Stimulated activated CD4-positive, alpha-beta T cell treated with anti-CD3 and anti-CD28 coated beads, Interleukin-4, amount 100 ng/mL, for 24 hours (primary cell): ENCODE measurements at places on chromosomes 7 and 10.
A peak's percentile ranks its signal among the peaks of the same experiment; 100 is the strongest.

- no peak for DNase-seq
These were observed 85.2 kb upstream of the PDSS1 start for GRCh38 chr10:26612151-26612915.

DNA sequence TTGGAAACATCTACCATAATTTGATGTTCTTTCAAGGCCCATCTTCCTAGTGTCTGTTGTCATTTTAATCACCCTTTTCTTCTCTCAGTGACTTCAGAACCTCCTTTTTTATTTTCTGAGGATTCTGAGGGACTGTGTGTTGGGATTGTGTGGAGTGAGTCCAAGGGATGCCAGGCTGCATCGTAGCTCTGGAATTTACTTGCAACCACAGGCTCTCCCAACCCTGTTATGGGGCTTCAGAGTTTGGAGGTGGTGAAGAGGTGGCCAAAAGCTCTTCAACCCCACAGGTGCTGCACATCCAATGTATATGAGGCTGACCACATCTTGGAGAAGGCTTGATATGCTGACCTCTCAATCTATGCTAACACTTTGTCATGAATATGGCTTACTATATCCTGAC, 79.5 kb upstream of the GPR141 start:
- DNase-seq = no peak

GRCh38 chr7:52616552-52616951, 418.9 kb upstream of the POM121L12 start:
- DNase-seq = no peak

- DNase-seq = no peak
These were observed 75.4 kb downstream of the JAZF1 start for GRCh38 chr7:28105234-28105633.

DNA sequence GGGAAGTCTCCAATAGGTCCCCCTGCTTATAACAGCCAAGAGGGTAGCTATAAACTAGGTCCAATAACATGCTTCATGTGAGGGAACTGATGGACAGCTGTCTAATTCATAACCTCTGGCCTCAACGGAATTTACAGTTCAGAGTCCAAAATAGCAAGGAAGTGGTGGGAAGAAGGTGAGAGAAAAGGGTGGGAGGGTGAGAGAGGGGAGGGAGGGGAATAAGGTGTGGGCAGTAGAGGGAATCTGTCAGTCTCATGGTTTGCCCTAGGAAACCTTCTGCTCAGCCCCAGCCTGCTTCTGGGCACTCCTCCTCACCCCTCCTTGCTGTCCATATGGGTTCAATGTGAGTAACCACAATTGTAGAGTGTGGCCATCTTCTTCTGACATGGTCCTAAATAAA, 133.4 kb upstream of the ADO start:
- no peak for DNase-seq

- no peak for DNase-seq
These were observed 39.5 kb downstream of the NT5C2 start for GRCh38 chr10:103153302-103154197.

DNA sequence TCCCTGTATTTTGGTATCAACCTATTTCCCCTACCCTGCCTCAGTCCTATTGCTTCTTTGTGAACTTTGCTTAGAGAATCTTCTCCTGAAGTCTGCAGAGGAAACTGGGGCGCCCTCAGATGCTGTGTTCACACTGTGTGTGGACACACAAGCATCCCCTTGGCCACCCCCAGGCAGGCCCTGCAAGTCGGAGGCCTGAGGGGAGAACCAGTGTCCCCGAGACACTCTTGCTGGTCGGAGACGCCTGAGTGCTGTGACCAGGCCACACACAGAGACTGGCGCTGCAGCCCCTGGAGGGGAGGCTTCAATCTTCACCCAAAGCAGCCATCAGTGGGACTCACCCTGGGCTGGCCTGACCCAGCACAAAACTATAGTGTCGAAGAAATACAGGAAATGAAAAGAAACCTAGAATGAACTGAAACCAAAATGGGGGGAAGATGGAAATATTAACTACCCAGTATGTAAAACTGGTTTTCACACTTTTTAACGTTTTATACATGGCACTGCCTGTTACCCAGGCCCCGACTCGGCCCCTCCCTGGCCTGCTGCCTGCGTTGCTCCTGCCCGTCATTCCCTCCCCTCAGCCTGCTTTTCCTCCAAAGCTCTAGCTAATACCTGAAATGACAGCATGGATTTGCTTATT, 48.4 kb upstream of the FAM20C start:
- DNase-seq = no peak

DNA sequence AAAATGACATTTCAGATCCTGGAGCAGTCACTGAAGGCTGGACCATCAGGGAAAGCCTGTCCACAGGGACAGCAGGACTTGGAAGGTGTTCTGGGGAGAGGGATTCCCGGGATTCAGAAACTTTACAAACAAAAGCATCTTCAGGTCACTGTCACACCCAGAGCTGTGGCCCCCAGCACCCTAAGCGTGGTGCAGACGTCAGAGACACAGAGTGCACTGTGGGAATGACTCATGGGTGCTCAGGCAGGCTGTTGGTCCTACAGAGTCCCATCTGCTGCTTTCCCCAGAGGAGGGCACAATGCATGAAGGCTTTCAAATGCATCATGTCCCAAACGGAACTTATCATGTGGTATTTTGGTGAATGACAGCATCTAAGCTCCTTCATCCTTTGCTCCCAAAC, 13.1 kb upstream of the LRMDA start:
- no peak for DNase-seq

DNA sequence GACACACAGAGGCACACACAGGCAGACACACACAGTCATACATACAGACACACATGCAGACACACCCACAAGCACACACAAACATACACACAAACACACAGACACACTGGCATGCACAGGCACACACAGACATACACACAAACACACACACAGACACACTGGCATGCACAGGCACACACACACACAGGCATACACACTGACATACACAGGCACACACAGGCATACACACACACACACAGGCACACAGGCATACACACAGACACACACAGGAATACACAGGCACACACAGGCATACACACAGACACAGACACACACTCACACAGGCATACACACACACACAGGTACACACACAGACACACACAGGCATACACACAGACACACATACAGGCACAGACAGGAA, 340.7 kb upstream of the VSTM2A start:
- DNase-seq = no peak

- no peak for DNase-seq
These were observed 89.6 kb downstream of the ITIH5 start for GRCh38 chr10:7577176-7577575.

GRCh38 chr7:149547126-149547525, 49.5 kb upstream of the ZNF746 start:
- DNase-seq = no peak

DNA sequence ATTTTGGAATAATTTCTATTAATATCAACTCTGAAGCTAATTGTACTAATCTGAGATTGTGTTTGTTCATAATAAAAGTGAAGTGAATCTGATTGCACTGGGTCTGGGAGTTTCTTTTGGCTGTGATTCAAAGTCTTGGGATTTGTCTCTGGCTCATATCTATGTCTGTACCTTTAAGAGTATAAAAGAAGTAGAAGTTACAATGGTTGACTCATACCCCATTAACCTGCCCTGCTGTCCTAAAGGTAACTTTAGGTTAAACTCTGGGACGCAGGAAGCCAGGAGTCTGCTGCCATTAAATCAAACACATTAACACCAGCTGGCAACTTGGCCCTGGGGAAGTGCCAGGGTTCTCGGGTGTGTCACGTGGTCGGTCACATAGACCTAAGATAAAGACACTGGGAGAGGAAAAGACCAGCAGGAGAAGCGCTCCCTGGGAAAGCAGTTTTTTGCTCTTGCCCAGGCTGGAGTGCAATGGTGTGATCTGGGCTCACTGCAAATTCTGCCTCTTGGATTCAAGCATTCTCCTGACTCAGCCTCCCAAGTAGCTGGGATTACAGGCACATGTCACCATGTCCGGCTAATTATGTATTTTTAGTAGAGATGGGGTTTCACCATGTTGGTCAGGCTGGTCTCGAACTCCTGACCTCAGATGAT, 17.8 kb downstream of the SCD start:
- DNase-seq = no peak

GRCh38 chr7:54838175-54838910, 79.3 kb upstream of the SEC61G start:
- DNase-seq = no peak

- peak; percentile 83 for DNase-seq
These were observed 648 bp upstream of the TMEM243 start for GRCh38 chr7:87220026-87220733.

GRCh38 chr7:19144661-19145433, at the start of gene FERD3L:
TSS of gene FERD3L (minus strand) at chr7:19145421. CDS start at chr7:19145362, 59 bp downstream.
- no peak for DNase-seq

- no peak for DNase-seq
These were observed 35.1 kb upstream of the ZNRF2 start for GRCh38 chr7:30249316-30249715.
